Left renal cortex interstitium (tissue), 4 donors: ENCODE measurements at places on chromosomes 2 and 18. TPM values are rescaled to one million over a fixed set of nuclear protein-coding genes. Genes with fewer than 3 reads are reported as not detected.

- DNase-seq: no peak
These were observed 66.1 kb downstream of the NAB1 start for GRCh38 chr2:190714958-190715357.

DNA sequence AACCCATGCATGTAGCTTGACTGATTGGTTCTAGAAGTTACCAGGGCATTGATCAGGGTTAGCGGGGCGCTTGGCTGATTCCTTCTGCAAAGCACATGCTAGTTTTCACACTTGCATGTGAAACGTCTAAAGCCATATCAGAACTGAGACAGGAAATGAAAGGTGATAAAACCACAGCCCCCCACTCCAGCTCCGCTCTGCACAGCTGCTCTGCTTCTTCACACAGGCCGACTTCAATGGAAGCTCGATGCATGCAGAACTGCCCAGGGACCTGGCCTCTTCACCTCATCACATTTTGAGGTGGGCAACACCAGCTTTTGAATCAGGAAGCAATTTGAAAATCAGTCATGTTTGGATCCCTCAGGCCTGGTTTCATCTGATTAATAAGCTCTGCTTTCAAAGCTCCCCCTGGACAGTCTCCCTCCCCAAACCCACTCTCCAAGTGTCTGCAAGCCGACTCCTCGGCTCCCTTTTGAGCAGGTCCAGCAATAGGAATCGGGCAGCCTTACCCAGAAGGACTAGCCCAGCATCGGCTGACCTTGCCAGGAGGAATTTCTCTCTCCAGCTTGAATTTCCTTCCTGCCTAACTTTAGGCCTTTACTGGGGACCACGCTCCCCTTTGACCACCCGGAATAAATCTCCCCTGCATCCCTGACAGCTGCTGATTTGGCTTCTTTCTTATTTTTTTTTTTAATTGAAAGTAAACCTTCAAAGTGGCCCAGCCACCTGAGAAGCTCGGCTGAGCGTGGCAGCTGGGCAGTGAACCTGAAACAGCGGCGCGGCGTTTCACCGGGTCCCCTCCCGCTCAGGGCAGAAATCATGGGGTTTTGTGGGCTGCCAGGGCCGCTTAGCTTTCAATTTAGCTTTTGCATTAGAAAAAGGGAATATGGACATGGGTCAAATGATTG lies 31.7 kb downstream of the HRH4 start:
- no peak for DNase-seq

DNA sequence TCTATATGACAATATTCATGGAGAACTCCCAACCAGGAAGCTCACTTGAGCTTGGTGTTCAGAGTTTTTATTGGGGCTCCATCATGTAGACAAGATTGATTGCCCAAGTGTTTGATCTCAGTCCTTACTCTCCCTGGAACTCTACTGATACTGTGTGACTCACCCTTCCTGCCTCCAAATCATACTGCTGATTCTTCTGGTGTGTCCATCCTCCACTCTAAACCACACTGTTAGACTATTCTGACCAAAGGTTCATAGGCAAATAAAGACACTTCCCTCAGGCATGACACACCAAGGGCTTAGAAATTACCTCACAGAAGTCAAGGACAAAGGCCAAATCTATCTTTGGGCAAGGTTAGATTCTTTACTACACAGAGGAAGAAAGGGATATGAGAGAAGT lies 107.9 kb upstream of the CDH20 start:
- DNase-seq: no peak

- DNase-seq: no peak
These were observed 2067.7 kb downstream of the SUCLG1 start for GRCh38 chr2:82391386-82391785.

GRCh38 chr2:161987311-161987710 lies 86.7 kb downstream of the DPP4 start:
- no peak for DNase-seq

DNA sequence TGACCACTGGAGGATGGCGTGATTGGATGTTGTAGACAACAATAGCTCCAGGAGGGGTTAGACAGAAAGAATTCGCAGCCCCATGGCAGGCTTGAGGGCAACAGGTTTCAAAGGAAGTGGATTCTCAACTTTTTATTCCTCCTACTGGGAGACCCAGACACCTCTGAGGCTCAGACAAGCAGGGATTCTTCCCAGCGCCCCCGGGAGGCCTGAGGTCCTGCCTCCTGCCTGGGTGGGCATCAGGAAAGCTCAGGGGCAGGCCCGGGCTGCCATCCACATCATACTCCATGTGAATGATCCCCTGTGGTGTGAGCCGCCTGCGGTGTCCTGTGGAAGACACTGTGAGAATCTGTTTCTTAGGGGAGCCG lies 203.5 kb downstream of the CYP26B1 start:
- no peak for DNase-seq

DNA sequence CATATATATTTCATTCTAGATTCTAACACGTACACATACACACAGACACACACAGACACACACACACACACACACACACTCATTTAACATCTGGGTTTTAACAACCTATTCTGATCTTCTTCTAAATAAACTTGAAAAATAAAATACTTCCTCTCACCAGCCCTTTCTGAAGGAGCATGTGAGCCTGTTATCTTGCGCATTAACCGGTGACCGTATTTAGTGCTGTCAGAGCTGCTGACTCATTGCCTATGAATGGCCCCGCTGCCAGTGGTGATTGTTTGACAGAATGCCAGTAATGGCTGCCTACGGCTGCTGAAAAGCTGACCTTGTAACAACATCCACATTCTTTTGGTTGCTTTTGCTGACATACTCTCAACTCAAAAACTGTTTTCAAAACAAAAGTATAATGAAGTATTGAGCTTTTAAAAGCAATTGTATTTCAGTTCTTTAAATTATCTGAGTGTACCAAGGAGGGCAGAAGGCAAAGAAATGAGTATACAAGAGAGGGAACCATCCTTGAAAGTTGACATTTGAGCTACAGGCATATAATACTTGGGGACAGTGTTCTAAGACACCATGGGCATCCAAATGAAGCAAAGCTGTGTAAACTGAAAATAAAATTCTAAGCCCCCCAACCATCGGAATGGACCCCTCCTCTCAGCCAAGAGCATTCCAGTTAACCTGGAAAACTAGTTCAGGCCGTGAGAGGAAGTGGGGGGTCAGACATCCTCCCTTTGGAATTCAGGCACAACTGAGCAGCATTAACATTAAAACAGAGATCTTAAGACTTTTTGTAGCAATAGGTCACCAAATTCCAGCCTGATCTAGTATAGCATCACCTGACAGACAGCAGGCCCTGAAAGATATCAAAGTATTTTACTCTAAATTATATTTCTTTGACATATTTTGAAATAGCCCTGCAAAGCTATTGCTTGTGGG lies 50.2 kb upstream of the DTNA start:
- peak; percentile 16 for DNase-seq

GRCh38 chr2:59654710-59655109 lies 898.7 kb downstream of the BCL11A start:
- DNase-seq: no peak

- DNase-seq: no peak
These were observed 21.5 kb downstream of the SH2D6 start for GRCh38 chr2:85439986-85440385.

- DNase-seq: no peak
These were observed 3.4 kb upstream of the CHMP1B start for GRCh38 chr18:11847811-11848210.

DNA sequence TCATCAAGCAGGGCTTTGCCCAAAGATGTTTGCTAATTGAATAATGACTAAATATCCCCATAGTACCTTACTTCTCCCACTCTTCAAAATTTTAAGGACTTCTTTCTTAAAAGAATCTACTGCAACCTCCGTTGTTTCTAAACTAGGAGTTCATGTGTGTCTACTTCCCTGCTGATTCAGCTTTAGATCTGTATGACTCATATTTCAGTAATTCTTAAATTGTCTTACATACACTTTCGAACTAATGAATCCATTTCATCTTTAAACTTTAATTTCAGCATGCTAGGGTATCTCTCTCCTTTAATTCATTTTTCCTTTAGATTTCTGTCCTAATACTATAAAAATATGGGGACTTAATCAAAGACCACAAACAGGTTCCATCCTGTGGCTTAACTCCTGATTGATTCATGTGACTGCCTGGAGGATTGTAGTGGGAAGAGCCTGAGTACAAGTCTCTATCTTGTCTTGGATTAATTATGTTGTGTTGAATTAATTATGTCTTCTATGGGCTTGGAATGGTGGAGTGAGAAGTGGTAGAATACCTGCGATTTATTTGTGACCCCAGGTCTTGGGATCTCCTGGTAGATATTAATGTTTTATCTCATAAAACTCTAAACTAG lies 24.9 kb upstream of the COL5A2 start:
- DNase-seq: no peak

DNA sequence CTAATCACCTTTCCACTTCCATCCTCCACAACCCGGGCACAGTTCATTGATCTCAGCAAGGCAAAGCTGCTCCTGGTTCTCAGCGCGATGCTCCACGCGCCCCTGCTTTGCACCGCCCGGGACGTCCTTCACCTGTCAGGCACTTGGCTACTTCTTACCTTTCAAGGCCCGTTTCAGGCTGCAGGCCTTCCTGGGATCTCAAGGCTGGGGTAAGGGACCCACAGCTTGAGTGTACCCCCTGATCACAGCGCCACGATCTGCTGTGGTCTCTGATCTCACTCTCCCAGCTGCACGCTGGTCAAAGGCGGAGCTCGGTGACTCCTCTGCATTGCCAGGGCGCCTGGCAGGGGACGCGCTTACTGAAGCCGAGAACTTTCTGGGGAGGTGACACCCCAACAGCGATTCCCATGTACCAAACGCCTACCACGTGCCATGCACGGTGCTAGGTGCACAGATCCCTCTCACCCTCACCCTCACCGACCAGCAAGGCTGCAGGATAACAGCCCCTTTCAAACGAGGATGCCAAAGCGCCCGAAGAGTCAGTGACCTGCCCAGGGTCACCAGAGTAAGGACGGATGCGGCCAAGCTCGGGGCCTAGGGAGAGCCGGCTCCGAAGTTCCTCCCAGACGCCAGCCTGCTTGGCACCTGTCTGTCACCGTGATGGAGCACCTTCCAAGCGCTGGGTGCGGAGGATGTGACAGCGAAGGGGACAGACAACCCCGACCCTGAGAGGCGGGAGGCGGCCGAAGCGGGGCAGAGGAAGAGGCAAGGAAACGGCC lies 818 bp downstream of the ITGB1BP1 start:
- no peak for DNase-seq

GRCh38 chr2:98465456-98466226 lies 21.0 kb downstream of the INPP4A start:
- no peak for DNase-seq

The VSNL1 gene
- polyA plus RNA-seq: 4.5 TPM

The ALPI gene
- polyA plus RNA-seq: 0.06 TPM

The KIF1A gene
- polyA plus RNA-seq: 11.1 TPM

The TSPYL6 gene
- not detected for polyA plus RNA-seq

The BOLA3 gene
- 24.2 TPM for polyA plus RNA-seq

The TTN gene
- polyA plus RNA-seq: 0.72 TPM
